Heart right ventricle (tissue), 16 donors: ENCODE measurements at places on chromosomes 6 and 20. TPM values are rescaled to one million over a fixed set of nuclear protein-coding genes. Genes with fewer than 3 reads are reported as not detected.

DNA sequence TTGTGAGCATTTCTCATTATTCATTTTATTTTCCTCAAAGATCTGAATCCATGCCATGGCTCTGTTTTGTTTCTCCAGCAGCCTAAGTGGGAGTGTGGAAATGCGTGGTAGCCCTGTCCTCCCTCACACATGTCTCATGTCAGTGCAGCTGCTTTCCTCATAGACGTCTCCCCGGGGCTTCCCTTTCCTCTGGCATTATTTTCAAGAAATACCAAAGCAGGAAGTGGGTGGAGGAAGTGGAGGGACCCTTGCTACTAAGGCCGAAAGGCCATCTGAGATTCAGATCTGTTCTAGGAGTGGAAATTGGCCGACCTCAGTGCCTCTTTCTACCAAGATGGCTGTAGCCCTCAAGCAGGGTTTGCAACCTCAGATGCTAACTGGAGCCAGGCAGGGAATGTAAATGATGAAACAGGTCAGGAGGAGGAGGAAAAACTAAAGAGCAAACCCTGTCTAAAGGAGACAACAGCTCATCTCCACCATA, 420.9 kb upstream of the PLCB4 start:
- H3K36me3 ChIP-seq = no peaks in the 10 kb centered on the region
- H3K27me3 ChIP-seq = no peaks in the 10 kb centered on the region
- no peak overlapping the region for H3K4me3 ChIP-seq
- DNase-seq = peak; percentile 66
- H3K27ac ChIP-seq = no peak overlapping the region
- peaks cover 18% of the 10 kb centered on the region for H3K4me1 ChIP-seq

Gene MCHR2
- total RNA-seq = not detected

DNA sequence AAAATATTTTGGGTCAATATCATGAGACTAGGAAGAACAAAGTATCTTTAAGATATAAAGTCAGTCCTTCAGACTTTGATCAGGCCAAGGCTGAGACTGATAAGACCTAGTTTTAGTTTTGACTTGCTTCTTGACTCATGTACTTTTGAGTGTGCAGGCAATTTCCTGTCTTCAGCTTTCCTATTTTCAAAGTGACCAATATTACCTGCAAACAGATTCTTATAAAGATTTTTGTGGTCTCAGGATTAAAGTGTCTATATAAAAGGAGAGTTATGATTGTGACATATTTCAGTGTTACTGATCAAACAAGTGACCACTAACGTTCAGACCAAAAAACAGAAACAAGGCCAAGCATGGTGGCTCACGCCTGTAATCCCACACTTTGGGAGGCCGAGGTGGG, 36.0 kb upstream of the AKIRIN2 start:
- H3K27me3 ChIP-seq = no peaks in the 10 kb centered on the region
- H3K27ac ChIP-seq = no peak overlapping the region
- no peaks in the 10 kb centered on the region for H3K4me1 ChIP-seq
- DNase-seq = no peak
- H3K36me3 ChIP-seq = no peaks in the 10 kb centered on the region

DNA sequence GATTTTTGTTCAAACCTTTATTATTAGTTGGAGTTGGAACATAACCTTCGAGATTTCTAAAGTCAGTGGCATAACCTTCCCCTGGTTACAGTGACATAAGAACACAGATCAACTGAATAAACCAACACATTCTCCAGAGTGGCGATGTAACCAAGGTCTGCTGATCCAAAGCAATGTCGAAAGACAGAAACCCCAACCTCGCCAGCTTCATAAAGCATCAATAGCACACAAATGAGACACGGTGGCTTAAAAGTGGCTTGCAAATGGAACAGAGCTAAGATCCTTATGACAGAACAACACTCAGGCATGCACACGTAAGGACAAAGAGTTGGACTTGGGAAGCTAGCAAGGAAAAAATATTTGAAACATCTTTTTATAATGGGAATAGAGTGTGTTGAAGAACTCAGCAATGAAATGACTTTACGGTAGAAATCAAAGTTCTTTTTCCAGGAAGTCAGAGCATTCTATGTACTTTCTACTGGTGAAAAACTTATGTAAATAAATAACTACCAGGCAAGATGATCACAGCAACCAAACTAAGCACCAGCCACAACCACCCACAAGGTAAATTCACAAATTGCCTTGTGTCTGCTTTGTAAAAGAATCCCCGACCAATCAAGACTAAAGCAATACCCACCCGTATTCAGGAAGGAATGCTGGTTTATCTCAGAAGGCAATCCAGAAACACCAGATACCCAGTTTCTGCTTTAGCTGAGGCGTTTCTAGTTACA, 61.0 kb upstream of the NHSL1 start:
- H3K4me3 ChIP-seq = no peak overlapping the region
- DNase-seq = no peak
- no peaks in the 10 kb centered on the region for H3K36me3 ChIP-seq
- no peaks in the 10 kb centered on the region for H3K27me3 ChIP-seq
- no peak overlapping the region for H3K27ac ChIP-seq
- no peaks in the 10 kb centered on the region for H3K4me1 ChIP-seq

- no peaks in the 10 kb centered on the region for H3K36me3 ChIP-seq
- H3K27me3 ChIP-seq = no peaks in the 10 kb centered on the region
- H3K4me3 ChIP-seq = peak overlapping the region; percentile 27
- peaks cover 51% of the 10 kb centered on the region for H3K4me1 ChIP-seq
Measured at GRCh38 chr6:35601331-35602132, 87.2 kb downstream of the FKBP5 start.

DNA sequence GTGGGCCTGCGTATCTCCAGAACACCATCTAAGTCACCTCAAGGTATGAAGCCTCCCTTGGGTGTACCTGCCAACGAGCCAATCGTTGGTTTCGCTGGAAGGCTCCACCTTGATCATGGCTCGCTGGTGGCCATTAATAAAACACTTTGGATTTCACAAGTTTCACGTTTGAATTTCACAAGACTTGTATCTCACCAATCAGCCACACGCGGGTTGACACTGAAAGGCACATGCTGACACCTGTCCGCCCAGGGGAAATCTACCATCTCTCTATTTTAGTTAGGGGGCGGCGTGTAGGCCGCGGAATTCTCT, 586 bp upstream of the HMGA1 start:
- peaks cover 26% of the 10 kb centered on the region for H3K4me1 ChIP-seq
- peak overlapping the region; percentile 85 for H3K4me3 ChIP-seq
- no peak for DNase-seq
- no peaks in the 10 kb centered on the region for H3K27me3 ChIP-seq
- no peaks in the 10 kb centered on the region for H3K36me3 ChIP-seq

- H3K4me3 ChIP-seq = no peak overlapping the region
- no peaks in the 10 kb centered on the region for H3K4me1 ChIP-seq
- H3K36me3 ChIP-seq = peaks cover 21% of the 10 kb centered on the region
- H3K27ac ChIP-seq = peak overlapping the region; percentile 16
Measured at GRCh38 chr6:126040826-126041225, 54.5 kb downstream of the TRMT11 start.

DNA sequence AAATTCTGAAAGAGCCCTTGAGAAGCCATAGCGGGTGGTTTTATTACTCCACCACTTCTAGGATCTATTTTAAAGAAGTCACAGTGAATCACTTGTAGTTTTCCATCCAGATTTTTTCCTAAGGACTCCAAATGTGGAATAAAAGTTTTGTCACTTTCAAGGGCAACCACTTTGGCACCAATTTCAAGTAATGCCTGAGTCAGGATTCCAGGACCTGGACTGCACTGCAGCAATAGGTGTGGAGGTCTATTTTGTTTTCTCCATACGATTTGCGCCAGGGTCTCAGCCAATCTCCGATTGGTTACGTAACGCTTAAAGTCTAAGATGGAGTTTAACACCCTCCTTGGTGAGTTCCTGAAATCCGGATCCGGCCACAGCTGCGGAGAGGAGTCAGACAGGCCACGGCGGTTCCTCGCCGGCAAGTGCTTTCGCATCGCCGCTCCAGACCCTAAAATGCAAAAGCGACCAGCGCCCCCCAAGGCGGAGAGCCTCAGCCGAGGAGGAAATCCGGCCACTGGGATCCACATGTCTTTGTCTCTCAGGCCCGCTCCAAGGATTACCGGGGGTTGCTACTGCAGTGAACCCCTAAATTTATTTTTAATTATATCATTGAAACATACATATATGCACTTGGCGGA, 18.6 kb upstream of the PPP1R3G start:
- DNase-seq = no peak
- no peaks in the 10 kb centered on the region for H3K36me3 ChIP-seq
- H3K27me3 ChIP-seq = no peaks in the 10 kb centered on the region
- no peak overlapping the region for H3K27ac ChIP-seq
- no peak overlapping the region for H3K4me3 ChIP-seq

GRCh38 chr6:44177691-44178423, 19.2 kb downstream of the CAPN11 start:
- H3K36me3 ChIP-seq = no peaks in the 10 kb centered on the region
- peaks cover 8% of the 10 kb centered on the region for H3K4me1 ChIP-seq
- no peaks in the 10 kb centered on the region for H3K27me3 ChIP-seq
- DNase-seq = peak; percentile 78

DNA sequence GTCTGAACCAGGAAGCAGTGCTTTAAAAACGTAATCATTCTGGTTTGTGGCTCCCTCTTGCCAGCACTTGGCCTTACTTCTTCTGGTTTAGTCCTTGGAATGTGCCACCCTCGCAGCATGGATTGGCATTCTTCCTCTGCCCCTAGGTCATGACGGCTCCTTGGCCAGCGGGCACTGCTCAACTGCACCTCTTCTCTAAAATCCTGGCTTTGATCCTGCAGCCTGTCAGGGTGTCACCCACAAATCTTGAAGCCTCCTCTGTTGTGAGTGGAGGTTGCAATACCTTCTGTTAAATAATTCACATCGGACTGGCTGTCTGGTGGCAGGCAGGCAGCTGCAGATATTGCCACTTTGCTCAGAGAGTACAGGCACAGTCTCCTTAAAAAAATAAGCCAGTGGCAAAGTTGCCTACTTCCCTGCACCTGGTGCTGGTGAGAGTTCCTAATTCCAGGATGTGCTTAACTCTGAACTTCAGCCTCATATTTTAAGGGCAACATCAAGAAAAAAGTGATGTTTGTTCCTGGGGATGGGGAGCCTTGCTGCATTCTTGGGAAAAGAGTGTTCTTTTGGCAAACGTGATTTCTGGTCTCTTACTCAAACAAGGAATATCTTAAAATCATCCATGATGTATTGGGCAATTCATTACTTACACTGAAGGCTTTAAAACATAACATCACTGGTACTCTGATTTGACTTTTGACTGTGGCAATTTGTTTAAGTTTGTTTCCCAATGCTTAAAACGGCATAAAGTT, 179.8 kb downstream of the FOXA2 start:
- H3K4me1 ChIP-seq = peaks cover 10% of the 10 kb centered on the region
- H3K4me3 ChIP-seq = no peak overlapping the region
- H3K36me3 ChIP-seq = no peaks in the 10 kb centered on the region
- peaks cover 30% of the 10 kb centered on the region for H3K27me3 ChIP-seq
- H3K27ac ChIP-seq = no peak overlapping the region

GRCh38 chr20:25030007-25030648, 27.8 kb downstream of the ACSS1 start:
- no peak for DNase-seq
- peaks cover 32% of the 10 kb centered on the region for H3K36me3 ChIP-seq
- H3K27ac ChIP-seq = no peak overlapping the region
- peaks cover 42% of the 10 kb centered on the region for H3K4me1 ChIP-seq
- H3K27me3 ChIP-seq = no peaks in the 10 kb centered on the region

DNA sequence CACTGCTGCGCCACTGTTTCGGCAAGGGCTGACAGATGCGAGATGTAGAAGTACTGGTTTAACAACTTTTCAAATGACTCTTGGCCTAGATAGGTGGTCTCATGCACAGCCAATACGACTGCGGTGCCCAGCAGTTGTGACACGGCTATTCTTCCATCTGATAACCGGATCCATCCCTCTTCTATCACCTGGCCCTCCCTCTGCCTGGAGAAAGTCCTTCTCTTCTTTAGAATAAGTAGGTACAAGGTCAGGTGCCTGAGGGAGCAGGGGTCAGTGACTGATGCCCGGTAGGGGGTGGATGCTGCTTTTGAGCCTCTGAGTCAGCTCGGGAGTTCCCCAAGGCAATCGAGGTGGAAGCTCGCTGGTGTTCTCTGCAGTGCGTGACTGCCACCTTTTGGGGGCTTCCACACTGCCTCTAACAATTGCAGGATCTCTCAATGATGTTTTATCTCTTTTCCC, 166.8 kb upstream of the GRIK2 start:
- H3K27me3 ChIP-seq = no peaks in the 10 kb centered on the region
- H3K4me1 ChIP-seq = no peaks in the 10 kb centered on the region
- H3K36me3 ChIP-seq = no peaks in the 10 kb centered on the region
- H3K4me3 ChIP-seq = no peak overlapping the region
- no peak overlapping the region for H3K27ac ChIP-seq
- no peak for DNase-seq

DNA sequence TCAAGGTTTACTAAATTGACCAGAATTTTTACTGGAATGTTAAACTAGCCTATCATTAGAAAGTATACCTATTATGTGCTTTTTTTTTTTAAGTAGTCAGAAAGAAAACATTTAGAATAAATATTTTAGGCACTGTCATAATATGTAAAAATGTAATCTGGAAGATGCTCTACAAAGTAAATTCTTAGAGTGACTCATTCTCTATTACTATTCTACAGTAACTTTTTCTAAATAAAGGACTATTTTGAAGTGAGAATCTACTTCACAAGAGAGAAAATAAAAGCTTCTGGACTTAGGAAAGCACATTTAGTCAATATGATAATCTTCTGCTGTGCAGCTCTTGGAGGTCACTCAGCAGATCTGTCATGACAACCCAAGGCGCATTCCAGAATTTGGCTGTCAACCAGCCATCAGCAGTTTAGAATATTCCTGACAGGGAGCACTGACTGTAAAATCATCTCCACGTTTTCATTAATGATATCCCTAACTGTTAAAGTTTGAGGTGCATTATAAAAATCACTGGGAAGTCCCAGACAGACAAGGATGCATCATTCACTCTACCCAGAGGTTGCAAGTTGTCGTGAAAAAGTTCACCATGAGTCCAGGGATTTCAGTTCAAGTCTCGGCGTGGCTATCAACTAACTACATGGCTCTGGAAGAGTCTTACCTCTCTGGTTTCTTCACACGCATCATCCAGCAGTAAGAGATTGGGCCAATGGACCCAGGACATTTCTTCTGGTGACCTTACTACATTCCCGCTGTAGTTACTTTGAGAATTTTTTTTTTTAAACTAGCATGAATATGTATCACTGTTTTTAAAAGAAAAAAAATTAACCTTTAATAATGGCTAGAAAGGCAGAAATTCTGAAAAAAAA, 374.9 kb downstream of the GJA1 start:
- H3K4me3 ChIP-seq = no peak overlapping the region
- no peaks in the 10 kb centered on the region for H3K27me3 ChIP-seq
- H3K36me3 ChIP-seq = no peaks in the 10 kb centered on the region
- no peaks in the 10 kb centered on the region for H3K4me1 ChIP-seq

DNA sequence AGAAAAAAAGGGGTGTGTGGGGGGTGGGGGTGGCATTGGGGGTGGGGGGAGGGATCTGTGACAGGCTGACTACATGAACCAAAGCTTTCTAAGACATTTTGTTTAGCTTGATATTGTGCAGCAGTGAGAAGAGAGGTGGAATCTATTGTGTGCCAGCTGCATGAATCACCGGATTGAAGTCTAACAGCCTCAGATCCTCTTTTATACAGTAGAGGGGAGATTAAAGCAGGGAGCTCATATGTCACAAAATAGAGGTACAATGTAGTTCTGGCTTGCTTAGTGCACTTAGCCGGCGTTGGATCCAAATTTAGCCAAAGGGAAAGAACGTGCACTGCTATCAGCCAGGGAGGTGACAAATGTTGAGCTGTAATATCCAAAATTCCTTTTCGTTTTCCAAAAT, 404.2 kb upstream of the CITED2 start:
- no peaks in the 10 kb centered on the region for H3K36me3 ChIP-seq
- no peak overlapping the region for H3K4me3 ChIP-seq
- H3K27me3 ChIP-seq = no peaks in the 10 kb centered on the region

- no peaks in the 10 kb centered on the region for H3K36me3 ChIP-seq
- DNase-seq = no peak
- no peak overlapping the region for H3K27ac ChIP-seq
- H3K4me3 ChIP-seq = no peak overlapping the region
Measured at GRCh38 chr6:165008971-165009370, 300.4 kb downstream of the C6orf118 start.

Gene CDH26
- 1.5 TPM for total RNA-seq
